ENCODE measurements at places on chromosomes 7 and 10.
A peak's percentile ranks its signal among the peaks of the same experiment; 100 is the strongest.

DNA sequence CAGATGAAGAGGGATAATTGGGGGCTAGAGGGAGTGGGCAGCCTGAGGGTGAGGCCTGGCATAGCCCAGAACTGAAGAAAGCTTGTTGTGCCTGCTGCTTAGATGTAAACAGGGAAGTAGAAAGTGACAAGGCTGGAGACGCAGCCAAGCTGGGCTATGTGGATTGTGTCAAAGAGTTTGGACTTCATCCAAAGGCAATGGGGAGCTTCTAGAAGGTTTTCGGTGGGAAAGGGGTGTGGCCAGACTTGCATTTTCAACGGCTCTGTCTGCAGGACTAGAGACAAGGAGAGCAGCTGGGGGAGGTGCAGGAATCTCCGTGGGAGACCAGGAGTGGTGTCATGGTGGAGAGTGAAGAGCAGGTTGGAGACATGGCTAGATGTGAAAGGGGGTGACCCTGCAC lies 48.8 kb downstream of the GOLGA7B start:
- no peak for DNase-seq

DNA sequence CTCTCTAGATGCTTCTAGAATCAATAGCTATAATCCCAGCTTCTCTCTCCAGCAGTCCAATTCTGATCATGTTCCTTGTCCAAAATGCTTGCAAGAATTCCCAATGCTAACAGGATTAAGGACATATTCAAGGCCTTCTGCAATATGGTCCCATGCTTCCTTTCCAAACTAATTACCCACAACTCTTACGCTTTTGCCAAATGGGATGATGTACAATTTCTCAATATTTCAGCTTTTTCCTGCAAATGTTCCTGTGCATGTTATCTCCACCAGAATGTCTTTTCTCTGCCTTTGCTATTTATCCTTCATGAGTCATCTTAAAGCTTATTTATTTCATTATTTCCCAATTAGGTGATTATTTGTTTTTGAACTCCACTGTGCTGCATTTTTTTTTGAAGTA lies 556.4 kb downstream of the SORCS1 start:
- DNase-seq, result no peak

DNA sequence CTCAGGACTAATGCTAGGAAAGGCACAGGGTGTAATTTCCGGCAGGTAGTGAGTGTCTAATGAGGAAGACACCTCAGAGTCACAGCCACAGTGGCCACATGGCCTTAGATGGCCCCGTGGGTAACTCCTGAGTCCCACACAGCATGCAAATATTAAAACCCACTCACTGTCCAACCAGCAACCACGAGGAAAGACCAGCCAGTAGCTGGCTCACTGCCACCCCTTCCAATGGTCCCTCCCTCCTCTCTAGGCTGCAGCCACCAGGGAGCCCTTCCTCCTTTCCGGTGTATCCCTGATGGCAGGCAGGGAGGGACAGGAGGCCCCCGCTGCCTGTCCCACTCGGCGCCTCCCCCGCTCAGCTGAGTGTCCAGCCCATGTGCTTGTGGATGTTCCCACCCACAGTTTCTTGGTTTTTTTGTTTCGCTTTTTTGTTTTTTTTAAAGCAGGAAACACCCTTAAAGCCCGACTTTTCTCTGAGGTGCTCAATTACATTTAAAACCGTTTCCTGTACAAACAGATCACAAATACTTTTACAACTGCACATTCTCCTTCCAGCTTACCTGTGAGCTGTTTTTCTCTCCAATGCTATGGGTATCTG lies 9.2 kb downstream of the BNIP3 start:
- peak; percentile 69 for DNase-seq

DNA sequence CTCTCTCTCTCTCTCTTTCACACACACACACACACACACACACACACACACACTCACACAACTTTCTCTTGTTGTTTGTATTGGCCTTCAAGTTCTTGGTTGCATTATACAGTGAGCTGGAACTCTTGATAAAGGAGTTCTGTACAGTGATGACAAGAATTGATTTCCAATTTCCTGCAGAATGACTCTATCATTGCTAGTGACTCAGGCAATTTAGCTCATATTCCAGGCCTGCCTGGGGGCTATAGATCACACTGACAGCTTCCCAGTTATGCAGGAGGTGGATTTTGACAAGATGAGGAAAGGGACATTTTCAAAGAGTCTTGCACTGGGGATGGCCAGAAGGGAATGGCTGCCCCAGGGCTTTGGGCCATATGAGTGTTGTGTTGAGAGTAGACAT lies 508.8 kb downstream of the TYW1 start:
- DNase-seq, result no peak

Data from testis (tissue), 5 donors.